CD4-positive, alpha-beta memory T cell (primary cell): ENCODE measurements at places on chromosomes 12 and 14. TPM values are rescaled to one million over a fixed set of nuclear protein-coding genes. Genes with fewer than 3 reads are reported as not detected.
A peak's percentile ranks its signal among the peaks of the same experiment; 100 is the strongest.

GRCh38 chr14:103195828-103196615 is 72.8 kb downstream of the TNFAIP2 start:
- no peak for DNase-seq

DNA sequence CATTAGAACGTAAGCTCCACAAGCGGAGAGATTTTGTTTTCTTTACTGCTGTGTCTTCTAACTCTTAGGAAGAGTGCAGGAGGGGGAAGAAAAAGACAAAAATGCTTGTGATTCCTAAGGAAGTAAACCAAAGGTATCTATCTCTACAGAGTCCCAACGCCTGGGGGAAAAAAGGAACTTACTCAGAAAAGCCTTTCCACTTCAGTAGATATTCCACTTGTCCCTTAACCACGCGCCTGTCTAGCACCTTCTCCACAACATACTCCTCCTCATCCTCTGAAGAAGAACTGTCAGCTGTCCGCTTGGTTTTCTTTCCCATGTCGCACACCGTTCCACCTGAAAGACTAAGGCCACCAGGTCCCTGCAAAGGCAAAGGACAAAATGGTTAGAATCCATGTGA is 22.6 kb downstream of the CBX5 start:
- no peak for DNase-seq

DNA sequence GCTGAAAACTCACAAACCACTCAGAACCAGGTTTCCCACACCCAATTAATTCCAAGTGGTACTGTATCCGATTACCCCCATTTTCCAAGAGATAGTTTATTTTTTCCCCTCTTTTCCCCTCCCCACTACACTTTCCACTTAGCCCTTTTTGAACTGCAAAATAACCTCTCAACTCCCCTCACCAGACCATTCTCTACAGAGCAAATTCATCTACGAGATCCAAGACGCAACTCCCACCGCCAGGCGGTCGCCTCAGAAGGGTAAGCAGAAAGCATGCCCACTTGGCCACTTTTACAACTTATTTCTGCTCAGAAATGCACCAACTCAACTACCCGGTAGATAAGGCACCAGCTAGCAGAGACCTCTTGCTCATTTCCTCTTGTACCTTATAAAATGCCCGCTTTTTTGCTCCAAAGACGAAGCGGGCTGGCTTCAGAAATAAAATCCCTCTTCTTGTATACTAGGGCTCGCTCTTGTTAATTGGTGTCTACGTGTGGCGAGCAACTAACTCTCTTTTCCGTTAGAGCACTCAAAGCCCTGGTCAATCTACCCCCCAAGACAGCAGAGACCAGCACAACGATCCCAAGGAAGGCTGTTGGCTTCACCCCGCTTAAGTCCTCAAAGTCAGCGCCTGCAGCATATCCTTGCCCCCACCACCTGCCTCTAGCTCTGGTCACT is 910 bp upstream of the SRP54 start:
- DNase-seq: peak; percentile 51

- DNase-seq: no peak
Observed at GRCh38 chr12:130456375-130457199, 118.9 kb downstream of the PIWIL1 start.

DNA sequence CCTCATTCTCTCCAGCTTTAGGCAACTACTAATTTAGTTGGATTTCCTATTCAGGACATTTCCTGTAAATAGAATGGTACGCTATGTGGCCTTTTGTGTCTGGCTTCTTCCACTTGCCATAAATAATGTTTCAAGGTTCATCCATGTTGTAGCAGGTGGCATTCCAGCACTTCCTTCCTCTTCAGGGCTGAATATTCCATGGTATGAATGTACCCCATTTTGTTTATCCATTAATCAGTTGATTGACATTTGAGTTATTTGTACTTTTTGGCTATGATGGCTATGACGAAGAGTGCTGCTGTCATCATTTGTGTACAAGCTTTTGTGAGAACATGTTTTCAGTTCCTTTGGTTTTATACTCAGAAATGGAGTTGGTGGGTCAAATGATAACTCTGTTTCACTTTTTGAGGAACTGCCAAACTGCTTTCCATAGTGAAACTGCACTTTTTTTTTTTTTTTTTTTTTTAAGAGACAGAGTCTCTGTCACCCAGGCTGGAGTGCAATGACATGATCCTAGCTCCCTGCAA is 6.5 kb upstream of the CDK2AP1 start:
- no peak for DNase-seq

- no peak for DNase-seq
Observed at GRCh38 chr14:29217813-29218450, 451.3 kb downstream of the FOXG1 start.

- no peak for DNase-seq
Observed at GRCh38 chr12:15928346-15928745, 17.2 kb downstream of the DERA start.

DNA sequence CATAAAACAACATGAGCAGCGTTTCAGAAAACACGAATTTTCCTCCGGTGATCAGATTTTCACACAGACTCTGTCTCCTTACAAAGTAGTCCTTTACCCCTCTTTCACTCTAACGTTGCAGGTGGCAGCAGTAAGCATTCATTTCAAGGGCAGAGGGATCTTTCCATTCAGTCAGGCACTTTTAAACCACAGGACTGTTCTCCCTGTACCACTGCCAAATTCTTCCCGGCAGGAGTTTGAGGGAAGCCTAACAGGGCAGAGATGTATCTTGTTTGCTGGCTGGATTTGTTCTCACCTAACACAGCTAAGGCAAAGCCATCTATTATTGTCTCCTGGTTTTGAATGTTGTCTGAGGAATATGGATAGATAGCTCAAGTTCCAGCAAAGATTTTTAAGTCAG is 1187.3 kb upstream of the SEL1L start:
- DNase-seq: no peak

- no peak for DNase-seq
Observed at GRCh38 chr12:95678684-95679083, 111.9 kb downstream of the NTN4 start.

- peak; percentile 63 for DNase-seq
Observed at GRCh38 chr12:89225401-89225800, 126.9 kb downstream of the DUSP6 start.

- peak; percentile 51 for DNase-seq
Observed at GRCh38 chr14:70887207-70887681, 20.0 kb upstream of the PCNX1 start.

DNA sequence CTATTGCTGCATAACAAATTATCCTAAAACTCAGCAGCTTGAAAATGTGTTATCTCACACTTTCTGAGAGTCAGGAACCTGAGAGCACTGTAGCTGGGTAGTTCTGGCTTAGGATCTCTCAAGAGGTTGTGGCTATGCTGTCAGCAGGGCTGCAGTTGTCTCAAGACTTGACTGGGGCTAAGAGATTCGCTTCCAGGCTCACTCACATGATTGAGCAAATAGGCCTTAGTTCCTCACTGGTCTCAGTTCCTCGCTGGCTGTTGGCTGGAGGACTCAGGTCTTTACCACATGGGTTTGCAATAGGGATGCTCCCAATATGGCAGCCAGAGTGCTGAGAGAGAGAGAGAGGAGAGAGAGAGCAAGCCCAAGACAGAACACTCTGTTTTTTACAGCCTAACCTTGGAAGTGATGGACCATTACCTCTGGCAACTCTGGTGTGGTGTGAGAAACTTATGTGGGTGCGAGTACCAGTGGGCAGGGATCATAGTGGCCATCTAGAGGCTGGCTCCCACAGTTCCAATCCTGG is 15.9 kb upstream of the DHRS2 start:
- DNase-seq: no peak

DNA sequence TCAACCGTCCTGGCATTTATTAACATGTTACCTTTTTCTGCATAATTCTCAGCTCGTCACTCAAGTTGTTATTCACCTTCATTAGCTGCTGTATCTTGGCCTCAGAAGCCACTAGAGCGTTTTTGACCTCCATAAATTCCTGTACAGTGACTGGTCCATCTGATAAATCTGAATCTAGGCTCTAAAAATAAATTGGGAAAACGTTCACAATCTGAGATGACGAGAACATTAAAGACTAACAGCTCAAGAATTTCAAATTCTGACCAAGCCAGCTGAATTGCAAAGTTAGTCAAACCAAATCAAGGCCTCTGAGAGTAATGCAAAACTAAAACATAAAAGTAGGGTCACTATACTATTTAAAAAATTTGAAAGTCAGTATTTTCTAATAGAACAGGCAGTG is 45.0 kb downstream of the GIT2 start:
- DNase-seq: no peak

- no peak for DNase-seq
Observed at GRCh38 chr12:3179731-3180130, 102.6 kb downstream of the TSPAN9 start.

MAP3K9 gene
- total RNA-seq: 5.8 TPM

DPY19L2 gene
- 0.97 TPM for total RNA-seq

DENND5B gene
- total RNA-seq: not detected

INSM2 gene
- not detected for total RNA-seq

BRF1 gene
- total RNA-seq: 56.0 TPM
